Right cardiac atrium (tissue), 5 donors: ENCODE measurements at places on chromosomes 6 and 20. TPM values are rescaled to one million over a fixed set of nuclear protein-coding genes. Genes with fewer than 3 reads are reported as not detected.

The CALHM4 gene
- not detected for total RNA-seq

The HDGFL1 gene
- not detected for total RNA-seq

The CLPSL2 gene
- total RNA-seq, result not detected

The OR2H2 gene
- not detected for total RNA-seq

The BNIP5 gene
- total RNA-seq, result 0.06 TPM

The SDC4 gene
- 125 TPM for total RNA-seq

The SLC17A2 gene
- total RNA-seq, result not detected

The DYNLT2 gene
- total RNA-seq, result 0.81 TPM

The PROCR gene
- 43.7 TPM for total RNA-seq

The EPHA7 gene
- total RNA-seq, result 21.0 TPM

The NHLRC1 gene
- 3.3 TPM for total RNA-seq

The TSPYL4 gene
- 43.6 TPM for total RNA-seq

The PACSIN1 gene
- total RNA-seq, result 9.6 TPM

The RBPJL gene
- total RNA-seq, result not detected

The DXO gene
- total RNA-seq, result 16.5 TPM

GRCh38 chr20:13611611-13612125 is 27.1 kb downstream of the TASP1 start:
- DNase-seq, result no peak

DNA sequence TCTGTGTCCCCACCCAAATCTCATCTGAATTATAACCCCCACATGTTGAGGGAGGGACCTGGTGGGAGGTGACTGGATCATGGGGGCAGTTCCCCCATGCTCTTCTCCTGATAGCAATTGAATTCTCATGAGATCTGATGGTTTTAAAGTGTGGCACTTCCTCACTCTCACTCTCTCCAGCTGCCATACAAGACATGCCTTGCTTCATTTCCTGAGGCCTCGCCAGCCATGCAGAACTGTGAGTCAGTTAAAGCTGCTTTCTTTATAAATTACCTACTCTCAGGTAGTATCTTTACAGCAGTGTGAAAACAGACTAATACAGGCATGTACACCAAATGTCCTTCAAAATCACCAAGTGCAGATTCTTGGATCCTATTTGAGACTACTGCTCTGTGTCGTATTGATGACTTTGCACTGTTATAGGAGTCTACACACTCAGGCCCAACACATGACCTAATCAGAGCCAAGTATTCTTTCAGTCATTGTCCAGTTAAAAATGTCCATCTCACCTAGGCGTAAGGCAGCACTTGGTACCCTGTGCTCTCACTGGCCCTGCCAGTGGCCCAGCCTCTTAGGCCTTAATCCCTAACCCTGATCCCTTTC is 52.8 kb upstream of the UST start:
- DNase-seq, result no peak

DNA sequence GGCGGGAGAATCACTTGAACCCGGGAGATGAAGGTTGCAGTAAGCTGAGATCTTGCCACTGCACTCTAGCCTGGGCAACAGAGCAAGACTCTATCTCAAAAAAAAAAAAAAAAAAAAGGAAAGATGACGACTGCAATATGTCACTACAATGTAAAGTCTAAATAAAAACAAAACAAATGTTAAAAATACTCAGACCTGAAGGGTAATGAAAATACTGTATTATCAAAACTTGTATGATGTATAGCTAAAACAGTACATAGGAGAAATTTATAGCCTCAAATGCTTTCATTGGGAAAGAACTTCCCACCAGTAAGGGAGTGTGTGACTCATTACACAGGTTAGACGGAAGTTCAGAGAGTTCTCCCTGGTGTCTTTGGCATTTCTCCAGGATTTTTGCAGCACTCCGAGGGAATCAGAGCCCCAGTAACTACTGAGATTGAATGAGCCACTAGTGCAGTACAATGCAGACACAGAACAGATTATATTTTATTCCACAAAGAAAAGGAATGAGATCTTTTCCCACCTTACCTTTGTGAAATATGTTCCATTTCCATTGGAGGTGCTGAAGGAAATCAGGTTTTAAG is 12.5 kb upstream of the RALGAPB start:
- no peak for DNase-seq

DNA sequence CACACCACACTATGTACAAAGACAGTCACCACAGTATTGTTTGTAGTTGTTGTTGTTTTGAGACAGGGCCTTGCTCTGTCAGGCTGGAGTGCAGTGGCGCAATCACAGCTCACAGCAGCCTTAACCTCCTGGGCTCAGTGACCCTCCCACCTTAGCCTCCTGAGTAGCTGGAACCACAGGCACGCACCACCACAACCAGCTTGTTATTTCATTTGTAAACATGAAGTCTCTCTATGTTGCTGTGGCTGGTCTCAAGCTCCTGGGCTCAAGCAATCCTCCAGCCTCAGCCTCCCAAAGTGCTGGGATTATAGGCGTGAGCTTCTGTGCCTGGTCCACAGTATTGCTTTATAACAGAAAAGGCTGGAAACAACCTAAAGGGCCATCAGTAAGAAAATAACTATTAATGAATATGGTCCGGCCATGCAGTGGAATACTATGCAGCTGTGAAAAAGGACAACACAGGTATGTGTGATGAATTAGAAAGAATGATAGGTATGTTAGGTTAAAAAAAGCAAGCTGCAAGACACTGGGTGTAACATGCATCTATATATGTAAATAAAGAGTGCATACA is 30.0 kb upstream of the PTGIS start:
- no peak for DNase-seq

GRCh38 chr6:16974387-16974673 is 127.5 kb upstream of the STMND1 start:
- DNase-seq, result no peak

- DNase-seq, result no peak
Measured at GRCh38 chr20:9071976-9072726, 3.3 kb downstream of the PLCB4 start.

- DNase-seq, result no peak
Measured at GRCh38 chr20:4791121-4791520, 69.4 kb downstream of the PRND start.

GRCh38 chr20:59832406-59833363 is 100.8 kb downstream of the SYCP2 start:
- DNase-seq, result no peak

DNA sequence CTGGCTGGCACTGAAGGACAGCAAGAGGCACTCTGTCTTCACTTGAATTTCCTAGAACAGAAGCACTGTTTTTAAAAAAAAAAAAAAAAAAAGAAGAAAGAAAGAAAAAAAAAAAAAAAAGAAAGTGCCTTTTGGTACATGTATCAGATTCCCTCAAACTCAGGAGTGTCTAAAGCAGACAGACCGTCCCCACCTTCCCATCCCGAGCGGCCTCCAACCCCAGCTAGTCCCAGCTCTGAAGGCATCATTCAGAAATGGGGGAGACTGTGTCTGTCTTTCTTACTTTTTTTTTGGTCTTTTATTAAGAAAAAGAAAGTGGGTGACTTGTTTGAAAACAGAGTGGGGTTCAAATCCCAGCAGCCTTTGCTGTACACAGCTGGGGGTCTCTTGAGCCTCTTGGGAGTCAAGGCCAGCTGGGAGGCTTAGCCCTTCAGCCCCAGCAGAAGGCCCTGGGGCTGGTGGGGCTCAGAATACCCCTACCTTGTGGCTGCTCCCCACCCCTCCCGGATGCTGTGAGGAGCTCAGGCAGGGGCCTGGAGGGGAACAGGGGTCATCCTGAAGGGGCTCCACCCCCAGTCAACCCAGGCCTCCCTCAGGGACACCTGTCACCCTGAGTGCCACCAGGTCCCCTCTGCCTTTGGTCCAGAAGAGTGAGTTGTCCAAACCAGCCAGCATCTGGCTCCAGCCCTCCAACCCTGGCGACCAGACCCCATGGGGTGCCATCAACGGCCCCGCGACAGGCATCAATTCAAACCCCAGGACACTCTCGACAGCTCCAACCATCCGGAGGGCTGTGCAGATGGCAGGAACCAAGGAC is 128.3 kb downstream of the TAF4 start:
- DNase-seq, result peak; percentile 30

GRCh38 chr6:125154118-125154760 is 666 bp downstream of the TPD52L1 start:
- peak; percentile 39 for DNase-seq

DNA sequence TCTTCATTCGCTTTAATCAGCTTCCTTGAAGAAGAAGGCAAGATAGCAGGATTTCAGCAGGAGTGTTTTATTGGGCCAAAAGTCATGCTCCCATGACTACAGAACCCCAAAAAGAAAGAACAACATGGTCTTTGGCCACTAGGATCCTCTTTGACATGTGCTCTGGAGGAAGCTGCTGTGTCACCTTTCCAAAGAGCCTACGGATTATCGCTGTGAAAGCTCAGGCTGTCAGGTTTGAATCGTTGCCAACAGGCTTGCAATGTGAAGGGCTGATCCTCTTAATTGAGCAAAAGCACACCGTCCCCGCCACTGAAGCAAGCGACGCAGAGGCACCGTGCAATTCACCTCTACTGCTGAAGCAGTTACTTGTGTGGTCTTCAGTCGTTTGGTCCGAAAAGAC is 29.0 kb downstream of the MYLIP start:
- DNase-seq, result peak; percentile 54

GRCh38 chr20:36777576-36777975 is 4.0 kb upstream of the DSN1 start:
- DNase-seq, result no peak

DNA sequence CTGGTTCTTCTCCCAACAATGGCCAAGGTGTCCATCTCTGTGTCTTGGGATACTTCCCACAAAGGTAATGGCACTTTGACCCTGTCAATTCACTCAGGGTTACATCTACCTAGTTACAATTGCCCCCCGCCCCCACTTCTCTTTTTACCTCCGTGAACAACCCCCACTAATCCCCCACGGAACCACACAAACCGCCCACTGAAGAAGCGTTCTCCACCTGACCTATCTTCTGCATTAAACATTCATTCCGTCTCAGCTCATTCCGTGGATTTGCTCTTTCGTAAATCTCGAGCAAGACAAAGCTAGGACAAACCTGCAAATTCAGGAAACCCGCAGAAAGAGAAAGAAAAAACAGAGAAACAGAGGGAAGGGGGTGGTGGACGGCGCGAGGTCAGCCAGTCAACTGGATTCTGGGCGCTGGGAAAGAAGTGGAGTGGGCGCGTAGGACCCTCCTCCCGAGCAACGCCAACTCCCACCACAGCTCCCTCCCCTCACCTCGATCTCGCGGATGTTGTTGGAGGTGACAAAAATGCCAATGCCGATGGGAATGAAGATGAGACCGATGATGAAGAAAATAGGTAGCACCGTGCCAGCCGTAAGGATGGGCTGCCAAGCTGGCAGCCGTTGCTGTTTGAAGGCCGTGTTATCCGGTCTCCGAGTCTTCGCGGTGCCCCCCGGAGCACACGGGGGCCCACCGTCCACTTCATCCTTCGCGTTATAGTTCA is 523 bp downstream of the TMEM30A start:
- DNase-seq, result no peak

DNA sequence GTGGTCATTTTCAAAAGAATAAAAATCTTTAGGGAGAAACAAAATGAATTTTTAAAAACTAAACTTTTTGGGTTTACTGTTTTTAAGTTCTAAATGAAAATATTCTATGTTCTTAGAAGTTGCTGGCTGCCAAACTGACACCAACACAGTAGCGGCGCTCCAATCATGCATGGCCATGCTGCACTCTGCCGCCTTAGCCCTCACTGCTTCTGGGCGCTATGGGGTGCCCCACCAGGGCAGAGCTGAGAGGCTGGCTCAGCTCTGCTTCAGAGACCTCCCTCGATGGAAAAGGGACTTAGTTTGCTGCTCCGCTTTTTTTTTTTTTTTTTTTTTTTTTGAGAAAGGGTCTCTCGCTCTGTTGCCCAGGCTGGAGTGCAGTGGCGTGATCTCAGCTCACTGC is 20.9 kb downstream of the EZR start:
- no peak for DNase-seq

GRCh38 chr20:53625311-53626129 is 31.9 kb upstream of the ZNF217 start:
- DNase-seq, result no peak

DNA sequence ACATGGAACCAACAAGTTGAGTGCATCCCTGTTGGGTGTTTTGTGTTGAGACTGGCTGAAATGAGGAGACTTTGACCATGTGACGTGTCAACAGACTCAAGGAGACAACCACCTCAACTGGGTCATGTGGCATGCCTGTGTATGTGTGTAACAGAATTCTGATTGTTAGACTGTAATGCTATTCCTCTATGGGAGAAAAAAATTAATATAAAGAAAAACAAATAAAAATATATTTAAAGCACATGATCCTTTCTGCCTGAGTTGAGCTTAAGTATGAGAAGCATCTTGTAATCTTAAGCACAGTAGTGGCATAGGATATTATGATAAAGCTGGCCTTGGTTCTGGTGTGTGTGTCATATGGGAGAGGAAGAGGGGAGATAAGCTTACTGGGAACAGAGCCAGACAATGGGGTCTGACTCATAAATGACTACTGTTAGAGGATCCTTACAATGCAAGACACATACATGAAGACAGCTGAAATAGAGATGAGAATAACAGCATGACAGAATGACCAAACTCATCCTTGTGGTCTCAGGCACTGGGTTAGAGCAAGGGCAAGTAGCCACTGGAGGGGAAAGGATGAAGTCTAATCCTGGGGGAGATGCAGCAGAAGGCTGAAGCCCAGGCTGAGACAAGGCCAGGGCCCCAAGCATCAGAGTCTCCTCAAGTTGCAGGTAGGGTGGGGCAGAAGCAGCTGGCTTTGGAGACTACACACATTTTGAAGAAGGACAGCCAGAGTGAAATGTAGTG is 9.2 kb downstream of the TP53INP2 start:
- DNase-seq, result no peak

GRCh38 chr20:32509639-32510066 is 75.5 kb downstream of the NOL4L start:
- no peak for DNase-seq

DNA sequence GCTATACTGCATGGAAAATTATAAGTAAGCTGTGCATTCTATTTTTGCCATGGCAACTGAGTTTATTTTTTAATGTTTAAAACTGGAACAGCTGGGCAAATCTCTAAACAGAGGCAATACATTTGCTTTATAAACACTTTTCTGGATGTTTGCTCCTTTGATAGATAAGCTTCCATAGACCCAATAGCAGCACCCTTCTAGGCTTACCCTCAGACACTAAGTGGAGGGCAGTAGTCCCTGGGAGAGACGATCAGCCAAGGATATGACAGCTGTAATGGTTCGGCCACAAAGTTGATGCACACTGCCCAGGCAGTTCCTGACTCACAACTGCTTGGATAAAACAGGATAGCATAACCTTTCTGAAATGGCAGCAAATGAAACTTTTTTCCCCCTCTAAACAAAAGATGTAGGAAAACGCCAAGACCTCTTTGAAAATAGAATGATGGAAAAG is 8.5 kb upstream of the MRPS10 start:
- no peak for DNase-seq

GRCh38 chr20:47055699-47056369 is 161.2 kb downstream of the EYA2 start:
- no peak for DNase-seq

- no peak for DNase-seq
Measured at GRCh38 chr6:139248911-139249310, 42.9 kb downstream of the TXLNB start.
